Iris pigment epithelial cell (primary cell): ENCODE measurements at places on chromosomes 2 and 18.

- no peak for DNase-seq
Observed at GRCh38 chr2:176999301-176999700, 213.3 kb upstream of the HNRNPA3 start.

- no peak for DNase-seq
Observed at GRCh38 chr2:26959331-26959730, 11.1 kb upstream of the MAPRE3 start.

GRCh38 chr18:58373481-58373880 lies 255.4 kb downstream of the ALPK2 start:
- no peak for DNase-seq

- DNase-seq, result no peak
Observed at GRCh38 chr2:166613226-166613625, 119.2 kb upstream of the SCN7A start.

- DNase-seq, result peak; percentile 100
Observed at GRCh38 chr2:38174646-38175423, 98.9 kb upstream of the CYP1B1 start.

GRCh38 chr18:6950641-6951040 lies 167.0 kb downstream of the LAMA1 start:
- DNase-seq, result no peak

- DNase-seq, result peak; percentile 59
Observed at GRCh38 chr2:45253151-45253550, 243.9 kb upstream of the SIX2 start.

DNA sequence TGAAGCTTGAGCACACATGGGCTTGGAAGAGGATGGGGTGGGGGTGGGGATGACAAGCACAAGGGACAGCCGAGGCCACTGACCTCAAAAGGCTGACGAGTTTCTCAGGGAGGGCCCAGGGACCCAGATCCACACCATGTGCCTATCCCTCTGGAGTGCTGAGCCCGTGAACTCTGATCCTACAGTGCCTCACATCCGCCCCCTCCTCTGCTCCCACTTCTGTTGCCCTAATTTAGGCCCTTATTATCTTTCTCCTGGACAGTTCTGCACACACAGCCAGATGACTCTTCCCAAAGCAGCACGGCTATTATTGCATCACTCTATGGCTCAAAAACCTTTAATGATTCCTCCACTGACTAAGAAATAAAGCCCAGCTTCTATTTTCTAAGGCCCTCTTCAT lies 24.8 kb downstream of the CYRIA start:
- peak; percentile 32 for DNase-seq

GRCh38 chr2:170024721-170025120 lies 153.2 kb upstream of the MYO3B start:
- DNase-seq, result no peak

- DNase-seq, result peak; percentile 97
Observed at GRCh38 chr2:237299906-237300305, 114.1 kb downstream of the COL6A3 start.

DNA sequence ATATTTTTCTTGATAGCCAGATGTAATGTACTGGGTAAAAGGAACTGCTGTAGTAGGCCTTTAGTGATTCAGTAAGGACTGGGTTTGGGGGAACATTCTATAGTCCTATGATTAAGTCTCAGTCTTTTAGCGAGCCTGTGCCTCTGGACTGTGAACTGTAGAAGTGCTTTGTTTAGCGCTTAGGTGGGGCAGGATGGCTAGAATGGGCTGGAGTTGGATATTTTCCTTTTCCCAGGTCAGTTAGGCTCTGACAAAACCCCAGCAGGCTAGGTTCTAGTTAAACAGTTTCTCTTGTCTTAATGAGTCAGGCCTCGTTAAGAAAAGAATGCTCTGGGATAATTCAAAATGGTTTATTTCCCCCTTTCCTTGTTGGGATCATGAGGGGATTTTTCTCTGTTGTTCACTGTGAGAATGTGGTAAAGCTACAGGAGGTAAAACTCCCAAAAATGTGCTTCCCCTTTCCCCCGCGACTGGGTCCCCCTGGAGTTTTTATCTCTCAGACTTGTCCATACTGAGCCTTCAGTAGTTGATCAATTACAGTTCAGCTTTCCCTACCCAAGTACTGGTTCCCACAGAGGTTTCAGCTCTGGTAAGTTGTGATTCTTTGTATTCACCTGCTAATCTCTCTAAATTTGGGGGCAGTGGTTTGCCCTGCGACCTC lies 31.5 kb downstream of the EHBP1 start:
- no peak for DNase-seq

- no peak for DNase-seq
Observed at GRCh38 chr18:58222432-58223125, 178.6 kb downstream of the NEDD4L start.

- no peak for DNase-seq
Observed at GRCh38 chr2:65819963-65820362, 387.6 kb upstream of the SPRED2 start.

GRCh38 chr18:34158881-34159690 lies 65.6 kb downstream of the NOL4 start:
- DNase-seq, result peak; percentile 1

GRCh38 chr2:218039171-218039570 lies 29.9 kb upstream of the RUFY4 start:
- DNase-seq, result no peak

DNA sequence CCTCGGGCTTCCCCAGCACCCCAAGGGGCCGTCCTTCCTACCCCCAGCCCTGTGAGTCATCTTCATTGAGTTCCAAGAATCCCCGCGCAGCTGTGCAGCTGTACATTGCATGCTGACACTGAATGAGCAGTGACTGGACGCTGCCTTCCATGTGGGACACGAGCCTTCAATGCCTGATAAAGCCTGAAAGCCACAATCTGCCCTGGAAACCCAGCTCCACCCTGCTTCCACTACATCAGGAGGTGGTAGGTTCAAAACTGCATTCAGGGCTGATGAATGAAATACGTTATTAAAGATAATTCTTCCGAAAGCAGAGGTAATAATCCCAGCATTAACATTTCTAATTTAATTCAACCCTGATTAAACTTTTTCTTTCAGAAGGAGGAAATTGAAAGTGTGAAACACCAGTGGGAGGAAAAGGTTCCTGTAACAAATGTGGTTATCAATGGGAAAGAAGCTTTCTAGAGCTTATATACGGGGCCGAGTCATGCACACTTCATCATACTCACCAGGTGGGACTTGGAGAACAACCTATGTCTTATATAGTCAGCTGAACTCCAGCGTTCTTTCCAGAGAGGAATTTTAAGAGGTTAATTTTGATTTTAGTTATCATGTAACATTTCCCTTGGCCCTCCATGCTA lies 360.1 kb downstream of the LPIN1 start:
- peak; percentile 100 for DNase-seq

- no peak for DNase-seq
Observed at GRCh38 chr2:212154477-212154878, 384.1 kb downstream of the ERBB4 start.

GRCh38 chr2:26542676-26543505 lies 65.0 kb upstream of the OTOF start:
- DNase-seq, result no peak

- DNase-seq, result no peak
Observed at GRCh38 chr2:36634981-36635597, 37.1 kb upstream of the FEZ2 start.
